ENCODE measurements at places on chromosomes 5 and 9.

DNA sequence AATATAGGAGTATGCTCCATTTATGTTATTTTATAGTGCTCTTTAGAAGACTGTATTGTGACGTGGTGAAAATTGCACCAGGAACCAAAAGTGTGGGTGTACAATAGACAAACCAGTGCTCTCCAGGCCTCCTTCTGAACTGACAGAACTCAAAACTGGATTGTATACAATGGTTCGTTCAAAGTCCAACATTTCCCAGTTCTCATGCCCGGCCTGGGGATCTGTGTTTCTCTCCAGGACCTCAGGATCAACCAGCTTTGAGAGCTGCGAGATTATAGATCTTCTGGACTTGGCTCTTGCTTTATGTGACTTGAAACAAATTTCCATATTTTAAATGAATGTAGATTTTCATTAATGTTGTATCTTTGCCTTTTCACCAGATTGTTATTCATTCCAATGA is 60.8 kb upstream of the CER1 start:
- DNase-seq: no peak

DNA sequence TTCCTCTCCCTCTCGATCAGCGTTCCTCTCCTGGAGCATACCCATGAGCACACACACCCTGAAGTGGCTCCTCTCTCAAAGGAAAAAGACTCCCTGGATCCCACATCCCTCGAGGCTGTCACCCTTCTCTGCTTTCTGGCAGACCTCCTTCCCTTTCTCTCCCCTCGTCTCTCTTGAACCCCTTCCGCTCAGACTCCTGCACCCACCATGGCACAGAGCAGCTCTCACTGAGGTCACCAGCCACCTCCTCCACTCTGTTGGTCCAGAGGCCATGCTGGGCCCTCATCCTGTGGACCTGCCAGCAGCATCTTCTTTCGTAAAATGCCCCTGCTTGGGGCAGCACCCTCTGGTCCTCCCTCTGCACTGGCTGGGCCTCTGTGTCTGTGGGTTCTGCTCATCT is 5.7 kb downstream of the B4GALT7 start:
- DNase-seq: no peak

- no peak for DNase-seq
Measured at GRCh38 chr9:82790875-82791274, 272.1 kb downstream of the RASEF start.

GRCh38 chr5:103232393-103232999 is 26.1 kb upstream of the MACIR start:
- DNase-seq: peak; percentile 53

DNA sequence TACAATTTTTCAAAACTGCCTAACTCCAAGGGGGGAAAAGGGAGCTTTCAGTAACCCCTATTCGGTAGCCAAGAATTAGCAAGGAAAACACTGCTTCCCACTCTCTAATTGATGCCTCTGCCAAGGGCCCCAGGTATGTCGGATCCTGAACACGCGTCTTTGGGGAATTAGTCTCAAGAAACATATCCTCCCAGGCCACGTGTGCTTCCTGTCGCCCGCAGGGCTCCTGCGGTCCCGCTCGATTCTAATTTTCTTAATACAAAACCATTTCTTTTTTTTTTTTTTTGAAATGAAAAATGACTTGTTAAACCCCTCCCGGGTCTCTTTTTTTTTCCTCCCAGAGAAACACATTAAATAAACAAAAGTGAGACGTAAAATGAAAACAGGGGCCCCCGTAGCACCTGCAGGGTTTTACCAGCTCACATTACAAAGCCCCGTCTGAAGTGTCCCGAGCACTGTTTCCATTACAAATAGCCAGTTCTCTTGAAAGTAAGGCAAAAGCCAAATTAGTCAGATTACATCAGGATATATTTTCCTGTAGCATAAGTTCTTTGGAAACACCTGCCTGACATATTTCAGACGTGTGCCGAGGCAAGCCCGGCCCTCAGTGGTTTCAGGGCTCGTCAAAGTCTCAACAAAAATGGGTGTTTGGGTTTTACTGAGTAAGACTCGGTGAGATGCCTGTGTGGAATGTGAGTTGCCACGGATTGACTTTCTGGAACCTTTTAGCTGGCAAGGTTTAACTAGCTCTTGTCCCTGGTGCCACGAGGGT is 21.5 kb downstream of the SMIM23 start:
- peak; percentile 13 for DNase-seq

DNA sequence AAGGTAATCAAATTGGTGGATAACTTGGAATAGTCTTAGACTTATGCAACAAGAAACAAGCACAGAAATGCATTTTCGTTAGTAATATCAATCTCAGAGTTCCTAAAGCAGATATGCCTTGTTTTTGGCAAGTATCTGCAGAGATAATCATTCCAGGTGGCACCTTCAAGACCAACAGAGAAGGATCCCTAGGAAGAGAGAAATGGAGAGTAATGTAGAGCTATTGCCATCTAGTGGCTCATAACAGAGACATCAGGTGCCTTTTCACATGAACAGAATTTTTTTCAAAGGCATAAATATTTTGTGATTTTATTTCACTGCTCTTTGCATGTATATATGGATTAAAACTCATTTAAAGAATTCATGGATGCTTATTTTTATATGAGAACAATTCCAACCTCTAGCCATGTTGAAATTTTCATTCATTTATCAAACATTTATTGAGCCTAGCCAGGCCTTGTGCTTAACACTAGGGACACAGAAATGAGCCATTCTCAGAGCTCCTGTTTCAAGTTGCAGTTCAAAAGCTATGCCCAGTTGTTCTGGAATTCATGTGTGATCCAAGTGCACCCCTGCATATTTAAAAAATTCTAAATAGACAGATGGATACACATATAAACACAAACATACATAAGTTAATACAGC is 117.5 kb upstream of the OR13F1 start:
- DNase-seq: peak; percentile 15

DNA sequence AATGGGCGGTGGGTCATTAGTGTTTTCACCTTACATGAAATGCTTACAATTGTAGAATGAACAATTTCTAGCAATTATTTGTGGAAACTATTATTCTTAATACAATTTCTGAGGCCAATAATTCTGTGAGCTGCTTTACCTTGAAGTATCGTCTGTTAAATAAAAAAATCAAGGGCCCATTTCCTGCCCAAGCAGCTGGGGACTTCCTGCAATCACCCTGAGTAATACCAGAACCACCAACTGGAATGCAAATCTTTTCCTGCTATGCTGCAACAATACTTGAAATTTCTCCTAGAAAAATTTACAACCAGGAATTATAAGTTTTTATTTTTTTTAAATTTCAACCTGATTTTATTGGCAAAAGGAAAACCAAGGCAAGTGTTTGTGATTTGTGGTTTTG is 52.6 kb downstream of the ADAMTS16 start:
- no peak for DNase-seq

DNA sequence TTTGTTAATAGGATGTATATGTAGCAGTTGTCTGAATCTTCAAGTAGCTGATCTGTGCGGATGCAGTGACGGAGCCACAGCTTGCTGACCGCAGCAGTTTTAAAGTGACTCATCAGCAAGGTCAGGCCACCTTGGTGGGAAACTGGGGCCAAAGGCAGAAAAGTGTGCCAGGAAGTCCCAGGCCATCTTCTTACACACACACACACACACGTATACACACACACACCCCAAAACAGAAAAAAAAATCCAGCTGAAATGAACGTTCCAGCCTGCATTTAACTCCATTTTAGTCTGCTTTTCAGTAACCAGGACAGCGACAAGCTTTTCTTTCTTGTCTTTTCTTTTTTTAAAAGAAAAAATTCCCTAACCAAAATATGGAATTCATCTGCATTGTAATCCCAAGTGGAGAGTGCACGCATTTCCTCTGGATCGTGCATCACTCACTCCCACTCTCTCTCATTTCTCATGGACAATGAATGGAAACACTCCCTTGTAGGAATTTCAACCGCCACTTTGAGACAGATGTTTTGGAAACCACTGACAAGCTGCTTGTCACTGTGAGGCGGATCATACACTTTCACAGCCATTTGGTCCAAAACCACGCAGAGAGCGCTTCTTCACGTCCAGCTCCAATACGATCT is 103.9 kb downstream of the LHFPL2 start:
- peak; percentile 65 for DNase-seq

GRCh38 chr5:178293815-178294214 is 61.2 kb upstream of the PHYKPL start:
- DNase-seq: no peak

DNA sequence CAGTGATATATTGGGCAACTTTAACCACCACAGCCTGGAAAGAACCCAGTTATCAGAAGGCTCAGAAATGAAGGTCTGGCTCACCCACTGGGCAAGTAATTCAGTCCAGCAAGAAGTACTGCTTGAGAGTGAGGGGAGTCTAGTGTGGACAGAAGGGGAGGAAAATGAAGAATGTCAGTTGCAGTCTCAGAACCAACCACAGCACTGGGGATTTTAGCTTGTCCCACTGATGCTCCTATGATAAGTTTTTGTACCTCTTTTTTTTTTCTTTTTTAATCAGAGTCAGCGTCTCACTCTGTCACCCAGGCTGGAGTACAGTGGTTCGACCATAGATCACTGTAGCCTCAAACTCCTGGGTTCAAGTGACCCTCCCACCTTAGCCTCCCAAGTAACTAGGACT is 9.4 kb upstream of the CD72 start:
- DNase-seq: no peak

DNA sequence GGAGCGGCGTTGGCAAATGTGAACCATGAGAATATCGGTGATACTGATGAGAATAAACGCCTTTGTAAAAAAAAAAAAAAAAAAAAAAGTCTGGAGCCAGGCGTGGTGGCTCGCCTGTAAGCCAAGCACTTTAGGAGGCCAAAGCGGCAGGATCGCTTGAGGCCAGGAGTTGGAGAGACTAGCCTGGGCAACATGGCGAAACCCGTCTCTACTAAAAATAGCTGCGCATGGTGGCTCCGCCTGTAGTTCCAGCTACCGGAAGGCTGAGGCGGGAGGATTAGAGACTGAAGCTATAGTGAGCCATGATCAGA is 425 bp upstream of the NFX1 start:
- no peak for DNase-seq

GRCh38 chr5:149221326-149221725 is 50.3 kb upstream of the AFAP1L1 start:
- DNase-seq: peak; percentile 25

DNA sequence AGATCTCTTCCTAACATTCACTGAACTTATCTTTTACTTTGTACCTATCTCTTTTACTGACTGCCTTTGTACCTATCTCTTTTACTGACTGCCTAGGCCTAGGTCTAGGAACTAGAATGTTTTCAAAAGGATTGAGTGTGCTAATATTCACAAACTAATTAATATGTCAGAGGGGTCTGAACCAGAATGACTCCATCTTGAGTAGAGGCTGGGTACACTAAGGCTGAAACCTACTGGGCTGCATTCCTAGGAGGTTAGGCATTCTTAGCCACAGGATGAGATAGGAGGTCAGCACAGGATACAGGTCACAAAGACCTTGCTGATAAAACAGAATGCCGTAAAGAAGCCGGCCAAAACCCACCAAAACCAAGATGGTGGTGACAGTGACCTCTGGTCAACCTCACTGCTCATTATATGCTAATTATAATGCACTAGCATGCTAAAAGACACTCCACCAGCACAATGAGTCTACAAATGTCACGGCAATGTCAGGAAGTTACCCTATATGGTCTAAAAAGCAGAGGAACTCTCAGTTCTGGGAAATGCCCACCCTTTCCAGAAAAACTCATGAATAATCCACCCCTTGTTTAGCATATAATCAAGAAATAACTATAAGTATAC is 2.5 kb upstream of the RHOBTB3 start:
- no peak for DNase-seq

- DNase-seq: no peak
Measured at GRCh38 chr5:172371684-172372083, 82.6 kb downstream of the SH3PXD2B start.

GRCh38 chr9:137804908-137805630 is 72.5 kb upstream of the CACNA1B start:
- no peak for DNase-seq

- DNase-seq: no peak
Measured at GRCh38 chr5:59709346-59709821, 184.1 kb downstream of the PDE4D start.

GRCh38 chr9:134320868-134321471 is 5.3 kb upstream of the RXRA start:
- DNase-seq: no peak

- DNase-seq: peak; percentile 97
Measured at GRCh38 chr5:169350759-169351240, 49.9 kb upstream of the SLIT3 start.

- no peak for DNase-seq
Measured at GRCh38 chr9:87868175-87868574, 14.5 kb upstream of the SPATA31E1 start.

- no peak for DNase-seq
Measured at GRCh38 chr9:88476491-88477271, 58.3 kb upstream of the NXNL2 start.

DNA sequence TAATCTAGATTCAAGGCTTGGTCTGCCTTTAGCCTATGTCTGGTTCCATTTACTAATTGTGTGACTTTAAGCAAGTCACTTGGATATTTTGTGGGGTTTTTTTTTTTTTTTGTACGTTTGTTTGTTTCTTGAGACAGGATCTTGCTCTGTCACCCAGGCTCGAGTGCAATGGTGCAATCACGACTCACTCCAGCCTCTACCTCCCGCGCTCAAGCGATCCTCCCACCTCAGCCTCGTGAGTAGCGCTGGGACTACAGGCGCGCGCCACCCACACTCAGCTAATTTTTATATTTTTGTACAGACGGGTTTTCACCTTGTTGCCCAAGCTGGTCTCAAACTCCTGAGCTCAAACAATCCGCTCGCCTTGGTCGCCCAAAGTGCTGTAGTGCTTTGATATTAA is 1.1 kb upstream of the PFDN1 start:
- no peak for DNase-seq

DNA sequence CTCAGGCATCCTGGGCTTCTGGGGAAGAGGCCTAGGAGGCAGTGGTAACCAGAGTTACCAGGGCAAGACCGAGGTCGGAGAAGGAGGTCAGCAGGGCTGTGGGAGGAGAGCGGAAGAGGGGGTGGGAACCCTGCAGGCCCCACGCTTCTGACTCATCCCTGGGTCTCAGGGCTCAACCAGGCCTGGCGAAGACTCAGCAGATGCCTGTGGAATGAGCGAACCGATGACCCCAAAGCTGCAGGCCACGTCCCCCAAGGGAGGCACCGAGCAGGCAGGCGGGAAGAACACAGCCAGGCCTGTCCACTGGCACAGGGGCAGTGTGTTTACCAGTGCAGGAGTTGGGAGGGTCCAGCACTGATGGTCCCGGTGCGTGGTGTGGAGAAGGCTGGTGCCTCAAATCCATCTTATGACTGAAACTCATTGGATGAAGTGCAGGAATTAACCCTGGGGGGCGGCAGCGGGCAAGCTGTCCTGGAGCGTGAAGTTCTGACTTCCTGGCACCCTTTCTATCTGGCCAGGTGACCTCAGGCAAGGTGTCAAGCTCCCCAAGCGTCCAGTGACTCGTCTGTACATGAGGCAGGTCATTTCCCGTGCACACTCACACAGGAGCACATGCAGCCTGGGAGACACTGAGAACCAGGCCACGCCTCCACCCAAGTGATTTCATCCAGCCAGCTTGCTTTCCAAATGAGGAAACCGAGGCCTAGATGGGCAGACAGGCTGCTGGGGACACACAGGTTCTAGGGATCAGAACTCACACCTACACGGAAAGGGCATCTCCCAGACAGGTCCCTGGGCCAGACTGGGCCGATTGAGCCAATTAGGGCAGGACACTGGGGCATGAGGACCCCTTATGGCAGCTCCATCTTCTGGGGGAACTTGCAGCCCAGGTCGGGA is 69.1 kb downstream of the ADAMTS2 start:
- DNase-seq: peak; percentile 99
